T-helper 2 cell (primary cell): ENCODE measurements at places on chromosomes 5 and 9.

GRCh38 chr5:3325972-3326840 is 269.4 kb upstream of the IRX1 start:
- DNase-seq, result no peak

DNA sequence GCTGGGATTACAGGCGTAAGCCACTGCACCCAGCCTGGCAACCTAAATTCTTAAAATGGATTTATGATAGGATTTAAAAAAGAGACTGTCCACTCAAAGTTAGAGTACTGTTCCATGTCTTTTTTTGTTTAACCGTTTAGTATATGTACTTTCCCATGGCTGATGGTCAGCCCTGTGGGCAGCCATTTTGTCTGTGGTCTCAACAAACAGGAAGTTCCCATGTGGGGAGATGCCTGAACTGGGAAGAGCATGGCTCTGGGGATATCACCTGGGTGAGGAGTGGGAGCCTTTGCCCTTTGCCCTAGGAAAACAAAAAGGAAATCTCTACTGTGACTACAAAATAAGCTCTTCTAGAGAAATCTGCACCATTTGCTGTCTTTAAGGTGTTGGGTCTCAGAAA is 27.5 kb upstream of the GNPDA1 start:
- DNase-seq, result no peak

DNA sequence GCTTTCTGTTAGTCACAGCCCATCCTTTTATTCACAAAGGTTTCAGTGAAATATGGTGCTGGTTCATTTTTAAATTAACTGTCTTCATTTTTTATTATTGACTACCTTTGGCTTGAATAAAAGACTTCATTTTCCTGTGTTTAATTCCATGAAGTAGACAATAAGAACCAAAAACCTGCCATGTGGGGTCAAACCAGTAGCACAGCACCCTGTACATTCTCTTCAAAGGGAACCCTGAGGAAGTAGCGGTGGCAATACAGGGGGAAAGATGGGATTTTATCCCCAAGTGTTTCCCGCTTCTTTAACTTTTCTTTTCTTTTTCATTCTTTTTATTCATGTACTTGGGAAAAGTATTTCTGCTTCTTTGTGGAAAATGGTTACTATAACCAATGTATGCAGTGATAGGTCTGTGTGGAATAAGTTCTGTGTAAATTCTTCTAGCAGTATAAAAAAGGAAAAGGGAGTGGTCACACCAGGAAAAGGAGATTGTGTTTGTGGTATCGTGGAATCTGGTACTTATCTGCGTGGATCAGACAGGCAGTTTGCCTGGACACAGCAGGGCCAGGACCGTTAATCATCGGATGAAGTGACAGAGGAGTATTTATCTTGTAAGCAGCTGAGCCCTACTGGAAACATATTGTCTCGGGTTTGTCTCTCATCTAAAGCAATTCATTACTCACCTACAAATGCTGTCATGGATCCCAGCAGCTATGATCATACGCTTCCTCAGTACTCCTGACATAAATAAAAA is 94.2 kb downstream of the PPIC start:
- DNase-seq, result no peak

GRCh38 chr9:134026581-134026980 is 1.3 kb downstream of the BRD3OS start:
- DNase-seq, result no peak

DNA sequence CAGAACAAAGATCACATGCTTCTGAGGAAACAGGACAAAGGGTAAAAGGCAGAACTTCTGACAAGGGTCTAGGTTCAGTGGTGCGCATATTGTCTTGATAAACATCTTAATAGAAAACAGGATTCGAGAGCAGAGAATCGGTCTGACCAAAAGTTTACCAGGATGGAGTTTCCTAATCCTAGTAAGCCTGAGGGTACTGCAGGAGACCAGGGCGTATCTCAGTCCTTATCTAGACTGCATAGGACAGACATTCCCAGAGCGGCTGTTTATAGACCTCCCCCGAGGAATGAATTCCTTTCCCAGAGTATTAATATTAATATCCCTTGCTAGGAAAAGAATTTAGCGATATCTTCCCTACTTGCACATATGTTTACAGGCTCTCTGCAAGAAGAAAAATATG is 32.4 kb upstream of the TNFSF8 start:
- no peak for DNase-seq

GRCh38 chr5:100043475-100043874 is 491.7 kb upstream of the FAM174A start:
- DNase-seq, result peak; percentile 24

DNA sequence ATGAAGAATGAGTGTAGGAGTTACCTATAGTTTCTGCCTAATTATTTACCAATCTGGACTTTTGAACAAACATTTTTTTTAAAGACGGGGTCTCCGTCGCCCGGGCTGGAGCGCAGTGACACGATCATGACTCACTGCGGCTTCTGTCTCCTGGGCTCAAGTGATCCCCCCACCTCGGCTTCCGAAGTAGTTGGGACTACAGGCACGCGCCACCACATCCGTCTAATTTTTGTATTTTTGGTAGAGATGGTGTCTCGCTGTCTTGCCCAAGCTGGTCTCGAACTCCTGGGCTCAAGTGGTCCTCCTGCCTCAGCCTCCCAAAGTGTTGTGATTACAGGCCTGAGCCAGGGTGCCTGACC is 1.5 kb downstream of the CTNNA1 start:
- DNase-seq, result no peak

DNA sequence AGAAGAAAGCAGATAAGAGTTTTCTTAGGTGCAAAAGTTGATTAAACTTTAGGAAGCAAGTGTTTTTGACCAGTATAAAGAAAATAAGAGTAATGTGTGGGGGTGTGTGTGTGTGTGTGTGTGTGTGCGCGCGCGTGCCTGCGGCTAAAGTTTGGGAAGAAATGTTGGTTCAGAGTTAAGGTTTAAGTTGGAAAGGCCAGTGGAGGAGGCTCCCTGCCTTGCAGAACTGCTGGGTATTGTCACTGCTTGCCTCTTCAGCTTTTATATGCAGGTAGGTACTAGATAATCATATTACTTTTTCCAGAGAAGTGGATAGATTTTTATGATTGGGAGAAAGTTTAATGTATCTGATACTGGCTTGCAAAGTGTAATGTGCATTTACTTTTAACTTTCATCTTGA is 2.0 kb downstream of the PIK3R1 start:
- DNase-seq, result no peak

DNA sequence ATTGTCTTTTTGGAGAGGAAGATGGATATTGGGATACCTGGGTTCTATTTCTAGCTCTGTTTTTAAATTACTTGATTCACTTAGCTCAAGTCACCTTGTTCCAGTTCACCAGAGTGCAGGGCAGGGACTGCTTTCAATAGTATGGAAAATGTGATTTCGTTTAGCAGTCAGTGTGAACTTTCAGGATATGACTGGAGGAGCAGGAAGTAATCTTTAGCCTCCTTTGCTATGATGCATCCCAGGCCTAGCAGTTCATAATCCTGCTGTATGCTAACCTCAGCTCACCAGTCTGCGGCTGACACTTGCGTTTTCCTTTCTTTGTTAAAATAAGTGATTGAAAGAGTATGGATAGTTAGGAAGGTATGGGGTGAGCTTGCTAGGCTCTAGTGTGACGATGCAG is 169.7 kb downstream of the ARHGAP26 start:
- no peak for DNase-seq

GRCh38 chr9:40907657-40908624 is 220.5 kb downstream of the FOXD4L6 start:
- no peak for DNase-seq

DNA sequence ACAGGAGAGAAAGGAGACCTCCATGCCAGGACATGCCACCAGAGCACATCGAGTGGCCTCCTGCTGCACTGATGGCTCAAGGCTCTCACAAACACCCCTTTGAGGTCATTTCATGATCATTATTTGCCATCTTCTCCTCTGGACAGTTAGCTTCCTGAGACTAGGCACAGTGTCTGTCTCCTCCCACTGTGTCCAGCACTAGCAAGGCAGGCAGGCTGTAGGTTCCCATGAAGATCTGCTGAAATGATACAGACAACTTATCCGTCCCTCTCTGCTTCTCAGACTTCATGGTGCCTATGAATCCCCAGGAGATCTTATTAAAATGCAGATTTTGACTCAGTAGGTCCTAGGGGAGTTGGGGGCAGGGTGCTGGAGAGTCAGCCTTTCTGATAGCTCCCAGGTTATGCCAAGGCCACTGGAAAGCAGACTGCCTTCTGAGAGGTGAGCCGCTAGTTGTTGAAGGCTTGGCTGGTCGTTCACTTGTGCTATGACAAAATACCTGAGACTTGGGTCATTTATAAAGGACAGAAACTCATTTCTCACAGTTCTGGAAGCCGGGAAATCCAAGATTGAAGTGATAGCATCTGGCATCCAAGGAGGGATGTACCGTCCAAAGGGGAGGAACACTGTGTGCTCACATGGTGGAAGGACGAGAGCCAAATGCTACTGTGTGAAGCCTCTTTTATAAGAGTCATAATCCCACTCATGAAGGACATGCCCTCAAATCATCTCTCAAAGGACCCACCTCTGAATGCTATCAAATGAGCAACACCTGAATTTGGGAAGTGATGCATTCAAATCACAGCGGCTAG is 183.4 kb downstream of the SPOCK1 start:
- DNase-seq, result no peak

DNA sequence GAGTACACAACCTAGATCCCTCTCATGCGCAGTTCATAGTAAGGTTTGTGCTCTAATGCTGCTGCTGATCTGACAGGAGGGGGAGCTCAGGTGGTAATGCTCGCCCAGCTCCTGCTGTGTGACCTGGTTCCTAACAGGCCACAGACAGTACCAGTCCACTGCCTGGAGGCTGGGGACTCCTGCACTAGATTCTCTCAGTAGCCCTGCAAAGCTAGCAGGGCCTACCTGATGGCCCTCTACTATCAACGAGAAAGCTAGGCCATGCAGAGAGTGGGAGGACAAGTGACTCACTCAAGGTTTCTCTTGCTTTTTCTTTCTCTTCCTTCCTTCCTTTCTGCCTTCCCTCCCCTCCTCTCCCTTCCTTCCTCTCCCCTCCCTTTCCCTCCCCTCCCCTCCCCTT is 55.1 kb upstream of the TEX48 start:
- no peak for DNase-seq

DNA sequence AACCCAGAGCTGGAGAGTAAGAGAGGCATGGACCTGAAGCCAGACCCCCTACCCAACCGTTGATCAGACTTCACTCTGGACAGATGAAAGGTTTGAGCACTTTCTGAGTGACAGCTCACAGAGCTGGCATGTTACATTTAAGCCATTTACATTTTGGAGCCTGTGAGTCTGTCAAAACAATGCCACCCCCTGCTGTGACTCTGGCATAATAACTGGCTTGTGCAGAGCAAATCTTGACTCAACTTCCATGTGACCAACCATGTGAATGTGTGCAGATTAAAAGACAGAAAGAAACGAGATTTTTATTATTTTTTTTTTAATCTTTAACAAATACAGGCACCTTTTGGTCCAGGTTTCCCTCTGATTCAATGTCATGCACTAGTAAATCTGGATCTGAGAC is 48.5 kb downstream of the MFAP3 start:
- DNase-seq, result peak; percentile 30

DNA sequence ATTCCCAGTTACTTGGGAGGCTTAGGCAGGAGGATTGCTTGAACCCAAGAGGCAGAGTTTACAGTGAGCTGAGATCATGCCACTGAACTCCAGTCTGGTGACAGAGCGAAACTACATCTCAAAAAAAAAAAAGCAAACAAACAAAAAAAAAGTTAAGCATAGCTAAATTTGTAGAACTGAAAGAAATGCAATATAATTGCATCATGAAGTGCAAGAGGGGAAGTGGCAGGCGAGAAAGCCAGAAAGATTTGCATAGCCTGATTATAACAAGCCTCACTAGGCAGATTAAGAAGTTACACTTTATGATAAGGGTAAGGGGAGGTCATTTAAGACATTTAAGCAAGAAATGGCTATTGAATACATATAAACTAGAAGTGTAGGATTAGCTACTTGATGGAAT is 187.1 kb downstream of the EDIL3 start:
- no peak for DNase-seq

GRCh38 chr9:2271426-2271825 is 256.3 kb downstream of the SMARCA2 start:
- no peak for DNase-seq

DNA sequence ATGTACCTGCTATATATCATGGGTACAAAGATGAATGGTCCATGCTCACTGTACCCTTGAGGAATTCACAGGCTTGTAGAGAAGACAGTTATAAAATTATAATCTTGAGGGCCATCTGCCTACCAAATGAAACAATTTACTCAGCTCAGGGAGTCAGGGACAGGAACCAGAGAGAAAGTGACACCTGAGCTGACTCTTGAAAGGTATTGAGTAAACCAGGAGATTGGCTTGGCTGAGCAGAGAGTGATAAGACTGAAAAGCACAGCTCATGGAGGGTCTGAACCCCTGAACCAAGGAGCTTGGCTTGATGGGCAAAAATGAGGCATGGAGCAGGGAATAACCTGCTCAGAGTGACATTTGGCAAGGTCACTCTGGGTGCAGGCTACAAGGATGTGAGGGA is 147.3 kb downstream of the FAM114A2 start:
- DNase-seq, result no peak

DNA sequence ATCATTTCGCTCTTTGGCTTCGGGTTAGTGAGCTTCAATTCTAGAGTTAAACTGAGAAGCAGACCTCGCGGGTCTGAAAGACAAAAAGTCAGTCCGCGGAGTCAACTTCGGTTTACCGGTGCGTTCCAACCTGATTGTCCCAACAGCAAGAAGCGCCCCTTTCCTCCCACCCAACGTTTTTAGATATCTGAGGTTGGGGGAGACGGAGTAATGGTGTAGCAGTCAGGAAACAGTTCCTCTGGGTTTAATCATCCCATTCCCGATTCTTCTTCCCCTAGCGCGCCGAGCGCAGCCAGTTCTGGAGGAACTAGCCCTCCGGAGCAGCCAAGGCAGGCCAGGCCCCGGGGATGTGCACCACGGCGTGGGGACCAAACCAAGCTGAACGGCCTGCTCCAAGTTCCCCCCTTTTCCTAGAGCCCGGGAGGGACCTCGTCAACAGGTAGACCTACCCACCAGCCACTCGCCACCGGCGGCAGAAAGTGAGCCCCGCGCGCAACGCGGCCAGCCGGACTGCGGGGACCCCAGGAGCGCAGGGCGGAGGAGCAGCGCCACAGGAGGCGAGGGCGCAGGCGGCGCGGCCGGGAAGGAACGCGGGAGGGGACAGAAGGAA is 622 bp upstream of the ISL1 start:
- DNase-seq, result no peak

GRCh38 chr5:60687927-60688720 is 11.8 kb downstream of the DEPDC1B start:
- DNase-seq, result peak; percentile 87

- DNase-seq, result no peak
Observed at GRCh38 chr5:176665517-176665916, 18.2 kb downstream of the TSPAN17 start.

GRCh38 chr9:111056538-111056937 is 18.3 kb upstream of the LPAR1 start:
- no peak for DNase-seq

DNA sequence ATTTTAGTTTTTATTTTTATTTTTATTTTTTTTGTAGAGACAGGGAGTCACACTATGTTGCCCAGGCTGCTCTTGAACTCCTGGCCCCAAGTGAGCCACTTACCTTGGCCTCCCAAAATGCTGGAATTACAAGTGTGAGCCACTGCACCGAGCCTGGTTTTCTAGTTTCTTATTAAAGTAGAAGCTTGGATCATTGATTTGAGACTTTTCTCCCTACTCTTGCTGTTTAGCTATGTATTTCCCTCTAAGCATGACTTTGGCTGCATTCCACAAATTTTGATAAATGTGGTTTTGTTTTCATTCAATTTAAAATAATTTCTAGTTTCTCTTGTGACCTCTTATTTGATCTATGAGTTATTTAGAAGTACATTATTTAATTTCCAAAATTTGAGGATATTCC is 10.4 kb downstream of the SNX2 start:
- no peak for DNase-seq

- no peak for DNase-seq
Observed at GRCh38 chr5:131329286-131329560, 65.4 kb downstream of the CDC42SE2 start.
